ENCODE measurements at places on chromosomes 1 and 21.

DNA sequence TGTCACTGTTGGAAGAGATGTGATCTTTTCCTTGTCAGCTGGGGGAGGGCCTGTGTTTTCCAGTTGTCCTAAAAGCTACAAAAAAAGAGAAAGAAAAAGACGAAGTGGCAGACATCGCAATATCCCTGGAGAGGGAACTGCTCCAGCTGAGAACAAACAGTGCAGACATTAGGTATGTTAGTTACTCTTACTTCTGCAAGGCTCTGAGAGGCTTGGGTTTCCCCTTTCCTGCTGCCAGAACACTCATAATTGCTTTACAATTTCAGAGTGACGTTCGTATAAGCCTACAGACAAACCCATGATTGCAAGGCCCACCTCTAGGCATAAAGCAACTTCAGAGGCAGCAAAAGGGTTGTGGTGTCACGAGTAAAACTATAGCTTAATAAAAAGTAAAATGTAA, 31.1 kb downstream of the CD160 start:
- DNase-seq = no peak

- no peak for DNase-seq
Measured at GRCh38 chr1:160420881-160421842, 20.8 kb downstream of the VANGL2 start.

DNA sequence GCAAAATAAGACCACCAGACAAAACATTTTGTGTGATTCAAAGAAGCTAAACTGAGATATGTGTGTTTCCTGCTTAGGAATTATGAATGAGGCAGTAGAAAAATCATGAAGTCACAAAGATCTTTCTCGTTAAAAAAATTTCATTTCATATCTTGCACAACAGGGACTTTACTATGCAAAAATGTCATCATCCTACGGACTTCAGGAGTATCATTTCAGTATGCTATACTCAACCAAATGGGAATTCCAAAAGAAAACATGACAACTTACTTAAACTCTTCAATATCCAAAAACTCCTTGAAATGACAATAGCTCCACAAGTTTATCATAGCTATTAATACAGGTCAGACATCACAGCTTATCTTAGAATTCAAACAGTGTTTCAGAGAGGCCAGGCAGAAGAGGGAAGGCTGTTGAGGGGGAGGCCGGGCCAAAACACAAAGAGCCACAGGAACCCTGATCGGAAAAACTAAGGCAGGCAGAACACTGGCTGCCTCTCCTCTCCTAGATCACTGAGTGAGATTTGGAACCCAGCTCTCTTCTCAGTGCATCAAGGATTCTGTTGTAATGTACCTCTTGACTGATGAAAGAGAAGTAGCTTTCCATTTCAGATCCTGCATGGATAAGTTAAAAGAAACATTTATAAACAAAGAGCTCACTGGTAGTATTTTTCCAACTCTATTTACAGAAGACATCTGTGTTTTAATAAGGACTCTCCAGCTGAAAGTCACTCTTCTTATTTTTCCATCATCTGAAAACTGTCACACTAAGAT, 66.9 kb downstream of the TESK2 start:
- no peak for DNase-seq

DNA sequence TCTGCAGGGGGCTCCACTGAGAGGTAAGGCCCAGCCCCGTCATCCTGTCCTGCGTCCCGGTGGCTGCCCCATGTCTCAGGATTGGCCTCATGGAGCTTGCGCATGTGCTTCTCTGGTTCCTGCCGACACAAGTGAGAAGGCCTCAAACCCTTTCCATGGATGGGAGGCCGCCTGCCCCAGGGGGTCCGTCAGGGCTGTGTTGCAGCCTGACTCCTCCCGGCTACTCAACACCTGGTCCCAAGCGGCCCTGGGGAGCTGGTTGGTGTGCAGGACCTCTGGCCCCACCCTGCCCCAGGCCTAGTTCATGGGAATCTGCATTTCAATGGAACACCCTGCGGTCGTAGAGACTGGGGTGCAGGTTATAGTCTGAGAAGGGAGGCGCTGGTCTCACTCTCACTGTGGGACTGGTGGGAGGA, 21.1 kb upstream of the PDE9A start:
- no peak for DNase-seq

- DNase-seq = no peak
Measured at GRCh38 chr1:44592208-44593145, 81.8 kb downstream of the TMEM53 start.

DNA sequence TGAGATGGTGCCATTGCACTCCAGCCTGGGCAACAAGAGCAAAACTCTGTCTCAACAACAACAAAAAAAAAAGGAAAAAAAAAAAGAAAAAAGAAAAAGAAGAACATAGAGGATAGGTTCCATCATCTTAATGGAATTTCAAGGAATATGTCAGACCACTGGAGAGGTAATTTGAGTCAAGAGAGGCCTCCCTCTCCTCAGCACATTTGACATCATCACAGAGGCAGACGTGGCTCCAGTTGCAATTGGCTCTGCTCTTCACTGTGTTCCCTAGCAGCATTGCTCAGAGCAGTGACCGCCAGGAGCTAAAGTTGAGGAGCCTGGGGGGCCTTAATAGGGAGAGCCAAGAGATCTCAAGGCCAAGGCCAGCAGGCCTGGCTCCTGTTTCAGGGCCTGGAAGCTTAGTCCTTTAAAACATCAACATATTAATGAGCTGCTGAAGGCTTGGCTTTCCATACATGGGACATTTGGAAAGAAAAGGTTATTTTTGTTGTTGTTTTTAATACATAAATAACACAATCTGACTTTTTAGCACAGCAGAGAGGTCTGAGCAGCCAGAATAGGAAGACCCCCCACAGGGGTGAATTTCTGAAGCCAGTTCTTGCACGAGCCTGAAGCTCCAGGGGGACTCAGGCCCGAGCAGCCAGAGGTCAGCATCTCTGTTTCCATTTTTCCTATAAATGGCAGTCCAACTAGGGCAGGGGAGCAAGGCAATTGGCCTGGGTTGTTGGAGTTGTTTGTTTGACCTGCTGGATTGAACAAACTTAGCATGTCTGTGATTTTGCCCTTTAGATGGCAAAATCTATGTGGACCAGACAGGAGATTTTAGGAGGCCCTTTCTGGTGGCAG, 118.3 kb upstream of the FGGY start:
- no peak for DNase-seq

GRCh38 chr1:227127891-227128290, 187.8 kb downstream of the COQ8A start:
- DNase-seq = no peak

GRCh38 chr1:86156566-86157455, at the start of gene COL24A1:
Gene COL24A1, minus strand, starts transcription at chr1:86156772. Its CDS starts 376 bp downstream, at chr1:86156396.
- no peak for DNase-seq

GRCh38 chr21:28832013-28832714, 160.5 kb downstream of the LTN1 start:
- DNase-seq = no peak

All from NCI-H1092 (cell line).